ENCODE measurements at places on chromosomes 7 and 10. TPM values are rescaled to one million over a fixed set of nuclear protein-coding genes. Genes with fewer than 3 reads are reported as not detected.

IGF2BP3 gene
- 0.67 TPM for total RNA-seq

ZPBP gene
- total RNA-seq, result 0.42 TPM

HMX2 gene
- total RNA-seq, result not detected

LRRC17 gene
- total RNA-seq, result not detected

ZFAND4 gene
- total RNA-seq, result 10.5 TPM
